Activated T-cell treated with anti-CD3 and anti-CD28 coated beads, Interleukin-2, amount 50 U/mL, for 72 hours (primary cell): ENCODE measurements at places on chromosomes 5 and 9.

DNA sequence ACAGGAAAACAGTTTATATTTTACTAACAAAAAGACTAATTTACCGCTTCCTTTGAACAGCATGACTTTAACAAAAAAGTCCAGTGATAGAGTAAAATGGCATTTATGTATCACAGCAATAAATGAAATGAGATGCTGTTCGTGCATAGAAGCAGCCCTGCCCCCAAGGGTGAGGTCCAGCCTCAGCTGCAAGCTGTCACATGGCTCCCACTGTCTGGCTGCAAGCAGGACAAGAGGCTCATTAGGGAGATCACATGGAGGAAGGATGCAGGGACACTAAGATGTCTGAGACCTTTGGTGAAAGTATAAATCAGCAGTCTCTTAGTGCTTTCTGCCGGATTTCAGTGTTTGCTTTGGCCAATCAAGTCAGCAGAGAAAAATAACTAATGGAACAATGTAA is 23.0 kb downstream of the GDNF start:
- no peak overlapping the region for H3K4me3 ChIP-seq
- peaks cover 12% of the 10 kb centered on the region for H3K27me3 ChIP-seq
- DNase-seq = no peak
- H3K27ac ChIP-seq = no peak overlapping the region
- no peaks in the 10 kb centered on the region for H3K4me1 ChIP-seq

DNA sequence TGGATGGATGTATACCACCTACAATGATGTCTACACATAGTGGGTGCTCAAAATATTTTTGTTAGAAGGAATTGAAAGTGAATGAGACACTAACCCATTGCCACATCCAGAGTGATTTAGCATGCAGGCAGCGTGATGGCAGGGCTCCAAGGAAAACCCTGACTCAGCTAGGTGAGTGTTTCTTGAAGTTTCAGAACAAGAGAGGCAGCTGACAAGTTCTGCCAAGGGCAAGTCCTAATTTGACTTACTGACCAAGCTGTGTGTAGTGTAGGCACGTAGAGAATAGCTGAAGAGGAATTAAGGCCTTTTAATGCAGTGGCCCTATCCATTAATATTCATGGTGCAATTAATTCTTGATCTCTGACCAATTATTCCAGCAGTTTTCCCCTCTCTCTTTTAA is 107.8 kb upstream of the ATP10B start:
- H3K36me3 ChIP-seq = no peaks in the 10 kb centered on the region
- DNase-seq = no peak
- H3K4me1 ChIP-seq = no peaks in the 10 kb centered on the region
- no peak overlapping the region for H3K4me3 ChIP-seq
- H3K27ac ChIP-seq = no peak overlapping the region

- H3K27me3 ChIP-seq = no peaks in the 10 kb centered on the region
- H3K4me1 ChIP-seq = no peaks in the 10 kb centered on the region
- no peaks in the 10 kb centered on the region for H3K36me3 ChIP-seq
- no peak overlapping the region for H3K4me3 ChIP-seq
- no peak overlapping the region for H3K27ac ChIP-seq
- DNase-seq = no peak
Measured at GRCh38 chr5:168316139-168316578, 24.7 kb downstream of the WWC1 start.

GRCh38 chr5:170971-171800 is 20.1 kb upstream of the LRRC14B start:
- no peak overlapping the region for H3K27ac ChIP-seq
- H3K4me1 ChIP-seq = no peaks in the 10 kb centered on the region
- no peak overlapping the region for H3K4me3 ChIP-seq
- no peaks in the 10 kb centered on the region for H3K36me3 ChIP-seq
- DNase-seq = no peak
- H3K27me3 ChIP-seq = no peaks in the 10 kb centered on the region

DNA sequence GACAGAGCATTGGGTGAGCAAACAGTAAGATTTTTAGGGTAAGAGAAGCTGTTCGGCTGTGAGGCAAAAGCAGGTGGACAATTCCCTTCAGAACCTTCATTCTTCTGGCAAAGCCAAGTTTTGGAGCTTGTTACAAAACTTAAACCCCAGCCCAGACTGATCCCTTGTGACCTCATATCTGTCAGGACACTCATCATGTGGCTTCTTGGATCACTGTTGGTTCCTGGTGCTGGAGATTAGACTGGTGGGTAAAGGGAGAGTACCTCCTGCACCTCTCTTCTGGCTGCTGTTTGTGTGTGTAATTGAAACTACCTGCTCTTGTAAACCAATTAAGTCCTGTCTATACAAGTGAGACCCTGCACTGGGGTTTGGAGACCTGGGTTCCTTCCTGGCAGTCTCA is 21.0 kb downstream of the LARP1 start:
- no peaks in the 10 kb centered on the region for H3K36me3 ChIP-seq
- no peaks in the 10 kb centered on the region for H3K27me3 ChIP-seq
- H3K4me3 ChIP-seq = no peak overlapping the region
- H3K27ac ChIP-seq = peak overlapping the region; percentile 56
- H3K4me1 ChIP-seq = peaks cover 63% of the 10 kb centered on the region

- peak overlapping the region; percentile 76 for H3K27ac ChIP-seq
- H3K36me3 ChIP-seq = no peaks in the 10 kb centered on the region
- H3K27me3 ChIP-seq = no peaks in the 10 kb centered on the region
- peak; percentile 79 for DNase-seq
Measured at GRCh38 chr5:144189800-144190429, 19.2 kb downstream of the KCTD16 start.

DNA sequence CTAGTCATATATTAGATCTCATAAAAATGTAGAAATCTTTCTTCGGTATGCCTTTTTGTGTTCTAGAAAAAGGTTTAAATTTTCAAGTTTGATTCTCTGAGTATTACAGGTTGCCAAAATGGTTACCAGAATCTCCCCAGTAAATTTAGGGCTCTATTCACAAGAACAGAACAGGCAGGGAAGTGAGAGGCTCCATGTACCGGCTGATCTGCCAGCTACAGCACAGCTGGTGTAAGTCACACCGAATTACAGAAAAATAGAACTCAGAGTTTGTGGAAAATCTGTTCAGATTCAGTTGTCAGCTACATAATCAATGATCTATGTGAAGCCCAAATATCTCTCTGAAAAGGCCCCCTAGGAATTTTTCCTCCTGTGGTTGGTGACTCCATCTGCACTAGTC is 10.5 kb downstream of the FAM81B start:
- H3K27me3 ChIP-seq = peaks cover 2% of the 10 kb centered on the region
- H3K27ac ChIP-seq = no peak overlapping the region
- H3K4me1 ChIP-seq = no peaks in the 10 kb centered on the region
- no peak for DNase-seq
- H3K4me3 ChIP-seq = no peak overlapping the region

GRCh38 chr5:100788417-100788816 is 114.7 kb downstream of the ST8SIA4 start:
- H3K4me3 ChIP-seq = no peak overlapping the region
- DNase-seq = no peak
- no peak overlapping the region for H3K27ac ChIP-seq
- H3K27me3 ChIP-seq = peaks cover 10% of the 10 kb centered on the region

DNA sequence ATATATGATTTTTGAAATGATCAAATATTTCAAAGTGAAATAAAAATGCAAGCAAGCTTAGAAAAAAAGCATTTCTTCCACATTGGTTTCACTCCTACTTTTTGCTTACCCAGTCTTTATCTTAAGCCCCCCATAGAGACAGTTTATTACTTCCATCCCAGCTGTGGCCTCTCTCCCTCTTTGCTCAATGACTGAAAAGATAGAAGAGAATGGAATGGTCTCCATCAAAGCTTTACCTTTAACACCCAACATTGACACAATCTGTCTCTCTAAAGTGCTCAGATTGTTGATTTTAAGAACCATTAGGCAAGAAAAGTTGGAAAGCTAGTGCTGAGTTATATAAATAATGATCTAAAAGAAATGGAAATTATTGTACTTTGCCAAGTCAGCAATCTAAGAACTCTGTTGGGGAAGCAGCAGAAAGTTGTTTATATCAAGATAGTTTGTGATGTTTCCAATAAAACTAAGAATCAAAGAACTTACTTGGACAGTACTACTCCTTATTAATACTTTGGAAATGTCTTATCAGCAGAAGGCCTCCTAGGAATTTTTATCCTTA is 277.5 kb upstream of the NREP start:
- H3K4me1 ChIP-seq = no peaks in the 10 kb centered on the region
- no peak overlapping the region for H3K4me3 ChIP-seq
- no peaks in the 10 kb centered on the region for H3K27me3 ChIP-seq
- H3K27ac ChIP-seq = no peak overlapping the region
- DNase-seq = no peak

GRCh38 chr9:24832307-24832706 is 286.6 kb upstream of the IZUMO3 start:
- no peak overlapping the region for H3K27ac ChIP-seq
- H3K4me1 ChIP-seq = no peaks in the 10 kb centered on the region
- H3K36me3 ChIP-seq = no peaks in the 10 kb centered on the region

DNA sequence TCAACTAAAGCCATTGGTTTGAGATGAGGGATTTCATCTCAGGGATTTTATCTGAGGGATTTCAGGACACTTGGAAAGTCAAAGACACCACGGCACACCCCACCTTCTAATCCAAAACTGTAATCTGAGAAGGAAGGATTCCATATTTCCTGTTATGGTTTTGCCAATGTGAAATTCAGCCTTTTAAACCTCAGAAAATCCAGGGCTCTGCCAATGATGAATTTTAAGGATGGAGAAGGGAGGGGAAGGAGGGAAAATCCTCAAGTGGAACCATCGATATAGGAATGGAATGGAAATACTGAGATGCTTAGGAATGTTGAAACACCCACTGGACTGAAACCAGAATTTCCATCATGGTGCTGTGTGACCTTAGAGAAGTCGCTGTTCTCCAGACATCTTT is 5.3 kb downstream of the C1QTNF3 start:
- no peaks in the 10 kb centered on the region for H3K4me1 ChIP-seq
- H3K36me3 ChIP-seq = peaks cover 2% of the 10 kb centered on the region
- no peak for DNase-seq
- H3K4me3 ChIP-seq = no peak overlapping the region

DNA sequence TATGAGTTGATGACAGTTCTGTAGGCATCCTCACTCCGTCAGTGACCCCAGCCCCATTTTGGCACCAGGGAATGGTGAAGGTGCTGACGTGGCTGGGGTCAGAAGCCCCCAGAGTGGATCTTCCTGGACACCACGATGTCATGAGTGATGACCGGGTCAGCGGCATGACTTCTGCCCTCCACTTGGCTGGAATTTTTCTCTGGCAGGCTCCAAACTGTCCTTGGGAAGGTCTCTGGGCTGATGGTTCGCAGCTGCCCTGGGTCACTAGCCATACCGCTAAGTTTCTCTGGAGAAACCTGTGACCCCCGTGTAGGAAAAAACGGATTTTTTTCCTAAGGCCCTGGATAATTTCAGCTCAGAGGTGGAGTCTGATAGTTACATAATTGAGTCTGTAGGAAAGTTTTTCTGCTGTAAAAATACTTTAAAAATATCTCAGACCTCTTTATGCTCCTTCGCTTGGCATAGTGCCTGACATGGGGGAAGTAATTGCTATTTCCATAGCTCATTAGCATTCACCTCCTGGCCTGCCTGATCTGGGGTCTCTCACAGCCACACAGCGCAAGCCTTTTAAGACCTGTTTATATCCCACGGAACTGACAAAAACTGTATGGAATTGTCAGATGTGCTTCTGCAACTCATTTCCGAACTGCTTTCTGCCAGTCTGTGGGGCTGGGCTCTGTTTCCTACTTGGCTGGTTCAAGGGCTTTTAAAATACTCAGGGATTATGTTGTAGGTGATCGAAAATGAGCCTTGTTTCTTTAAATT is 69.2 kb downstream of the ANGPTL2 start:
- H3K27me3 ChIP-seq = no peaks in the 10 kb centered on the region
- no peak overlapping the region for H3K4me3 ChIP-seq
- no peak for DNase-seq
- H3K27ac ChIP-seq = no peak overlapping the region
- no peaks in the 10 kb centered on the region for H3K36me3 ChIP-seq
- peaks cover 21% of the 10 kb centered on the region for H3K4me1 ChIP-seq

DNA sequence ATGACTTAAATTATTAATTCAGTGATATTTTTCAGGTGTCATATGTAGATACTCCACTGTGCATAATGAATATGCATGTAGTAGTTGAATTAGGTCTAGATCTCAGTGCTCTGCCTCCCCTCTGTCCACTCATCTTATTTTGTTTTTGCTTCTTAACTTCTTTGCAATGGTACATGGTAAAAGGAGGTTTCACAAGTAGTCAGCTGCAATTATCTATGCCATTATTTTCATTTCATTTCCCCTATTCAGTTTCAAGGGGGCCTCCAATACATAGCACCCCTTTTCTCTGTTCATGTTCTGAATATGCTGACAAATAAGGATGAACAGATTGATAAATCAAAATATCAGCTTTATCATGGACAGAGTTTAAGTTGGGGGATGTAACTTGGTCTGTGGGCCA is 511.6 kb upstream of the ZNF608 start:
- no peak overlapping the region for H3K4me3 ChIP-seq
- peaks cover 2% of the 10 kb centered on the region for H3K36me3 ChIP-seq
- H3K27ac ChIP-seq = no peak overlapping the region
- H3K27me3 ChIP-seq = no peaks in the 10 kb centered on the region

- DNase-seq = no peak
- H3K4me3 ChIP-seq = no peak overlapping the region
- H3K36me3 ChIP-seq = no peaks in the 10 kb centered on the region
- peaks cover 18% of the 10 kb centered on the region for H3K27me3 ChIP-seq
- no peak overlapping the region for H3K27ac ChIP-seq
Measured at GRCh38 chr5:149946118-149946517, 1.5 kb upstream of the PDE6A start.

- no peaks in the 10 kb centered on the region for H3K36me3 ChIP-seq
- no peak overlapping the region for H3K4me3 ChIP-seq
- H3K27me3 ChIP-seq = no peaks in the 10 kb centered on the region
- no peaks in the 10 kb centered on the region for H3K4me1 ChIP-seq
- DNase-seq = no peak
Measured at GRCh38 chr5:144393641-144394435, 223.2 kb downstream of the KCTD16 start.

GRCh38 chr9:76894198-76894597 is 11.7 kb downstream of the PRUNE2 start:
- H3K4me1 ChIP-seq = no peaks in the 10 kb centered on the region
- H3K27me3 ChIP-seq = peaks cover 13% of the 10 kb centered on the region
- H3K27ac ChIP-seq = no peak overlapping the region
- DNase-seq = no peak

DNA sequence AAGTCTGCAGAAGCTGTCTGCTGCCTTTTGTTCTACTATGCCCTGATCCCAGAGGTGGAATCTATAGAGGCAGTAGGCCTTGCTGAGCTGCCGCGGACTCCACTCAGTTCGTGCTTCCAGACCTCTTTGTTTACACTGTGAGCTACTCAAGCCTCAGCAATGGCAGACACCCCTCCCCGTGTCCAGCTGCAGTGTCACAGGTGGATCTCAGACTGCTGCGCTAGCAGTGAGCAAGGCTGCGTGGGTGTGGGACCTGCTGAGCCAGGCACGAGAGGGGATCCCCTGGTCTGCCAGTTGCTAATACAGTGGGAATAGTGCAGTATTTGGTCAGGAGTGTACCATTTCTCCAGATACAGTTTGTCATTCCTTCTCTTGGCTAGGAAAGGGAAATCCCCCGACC is 99.6 kb downstream of the SLCO4C1 start:
- H3K4me1 ChIP-seq = no peaks in the 10 kb centered on the region
- H3K4me3 ChIP-seq = no peak overlapping the region
- peaks cover 12% of the 10 kb centered on the region for H3K27me3 ChIP-seq
- H3K36me3 ChIP-seq = no peaks in the 10 kb centered on the region

GRCh38 chr5:107325866-107326265 is 344.9 kb downstream of the EFNA5 start:
- no peaks in the 10 kb centered on the region for H3K4me1 ChIP-seq
- no peaks in the 10 kb centered on the region for H3K27me3 ChIP-seq
- no peak overlapping the region for H3K27ac ChIP-seq
- H3K4me3 ChIP-seq = no peak overlapping the region
- no peaks in the 10 kb centered on the region for H3K36me3 ChIP-seq
